NCI-H1436 (cell line): ENCODE measurements at places on chromosomes 16 and 17.

GRCh38 chr16:8730335-8730915, 56.0 kb downstream of the ABAT start:
- DNase-seq = no peak

DNA sequence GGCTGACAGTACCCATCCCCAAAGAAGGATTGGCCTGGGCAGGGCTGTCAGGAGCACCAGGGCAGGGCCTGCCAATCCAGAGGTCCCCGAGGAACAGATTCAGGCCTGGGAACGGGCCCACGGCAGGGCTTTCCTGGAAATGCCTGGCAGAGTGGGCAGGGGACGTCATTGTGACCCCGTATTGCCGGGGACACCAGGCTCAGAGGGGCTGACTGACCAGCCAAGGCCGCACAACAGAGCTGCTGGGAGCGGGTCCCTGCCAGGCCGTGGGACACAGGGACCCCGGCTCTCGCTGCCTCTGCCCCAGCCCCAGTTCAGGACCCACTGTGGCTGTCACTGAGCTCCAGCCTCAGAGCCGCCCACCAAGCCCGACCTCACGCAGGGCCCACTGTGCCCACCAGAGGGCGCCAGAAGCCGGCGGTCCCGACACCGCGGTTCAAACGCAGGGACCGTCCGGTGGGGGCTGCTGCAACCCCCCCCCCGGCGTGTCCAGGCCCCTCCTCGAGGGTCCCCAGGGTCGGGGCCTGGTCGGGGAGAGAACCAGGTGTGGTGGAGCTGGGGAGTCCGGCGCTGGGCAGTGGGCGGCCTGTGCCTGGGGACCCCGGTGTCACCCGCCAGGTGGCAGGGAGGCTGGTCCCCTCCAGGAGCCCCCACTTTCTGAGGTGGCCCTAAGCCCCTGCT, 15.2 kb upstream of the SSTR5 start:
- no peak for DNase-seq

DNA sequence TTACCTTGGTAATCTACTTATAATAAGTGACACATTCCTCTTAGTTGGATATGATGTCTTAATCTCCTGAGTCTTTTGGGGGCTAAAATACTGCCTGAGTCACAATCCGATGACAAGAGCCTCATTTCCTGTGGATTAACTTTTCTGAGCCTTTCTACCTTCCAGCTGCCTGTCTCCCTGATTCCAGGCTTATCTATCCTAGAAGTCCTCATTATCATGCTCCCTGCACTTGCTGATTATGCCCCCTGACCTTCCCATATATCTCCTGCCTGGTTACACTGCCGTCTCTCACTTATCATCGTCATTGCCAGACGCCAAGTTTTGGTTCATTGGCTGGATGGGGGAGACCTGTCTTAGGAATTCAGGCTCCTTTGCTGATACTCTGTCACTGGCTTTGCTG, 727.4 kb upstream of the CA10 start:
- DNase-seq = no peak

DNA sequence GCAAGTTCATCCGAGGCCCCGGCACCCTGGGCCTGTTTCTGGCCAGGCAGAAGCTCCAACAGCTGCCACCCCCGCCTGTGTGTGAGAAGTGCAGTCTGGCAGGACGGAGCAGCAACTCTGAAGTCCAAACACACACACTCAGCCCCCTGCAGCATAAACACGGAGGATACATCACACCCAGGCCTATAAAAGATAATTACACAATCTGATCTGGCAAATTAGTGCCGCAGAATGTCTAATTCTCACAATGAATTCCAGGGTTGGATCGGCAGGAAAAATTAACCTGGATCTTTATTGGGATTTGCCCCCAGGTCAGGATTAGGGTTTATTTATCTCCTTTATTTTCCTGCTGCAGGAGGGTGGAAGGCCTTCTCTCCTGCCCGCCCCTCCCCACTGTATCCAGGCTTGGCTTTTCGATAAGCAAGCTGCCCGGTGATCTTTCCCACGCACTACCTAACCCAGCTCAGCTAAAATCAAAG, 311.4 kb downstream of the SOX9 start:
- no peak for DNase-seq

DNA sequence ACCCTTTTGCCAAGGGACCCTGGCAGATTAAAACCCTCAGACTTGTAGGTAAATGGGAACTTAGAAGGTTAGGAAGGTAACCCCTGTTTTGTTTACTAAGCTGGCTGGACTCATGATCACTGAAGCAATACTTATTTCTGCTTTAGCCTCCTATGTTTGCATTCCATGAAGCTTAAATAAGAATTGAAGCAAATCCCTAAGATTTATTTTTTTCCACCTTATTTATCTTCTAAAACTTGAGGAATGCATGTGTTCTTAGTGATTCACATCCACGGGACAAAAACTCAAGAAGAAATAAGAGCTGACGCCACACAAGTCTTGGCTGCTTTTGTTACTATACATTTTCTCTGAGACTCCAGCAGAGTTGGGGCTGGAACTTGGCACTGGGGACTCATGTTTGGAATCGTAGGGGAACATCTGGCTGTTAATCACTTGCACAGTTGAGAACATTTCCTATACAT, 35.5 kb downstream of the CLUAP1 start:
- no peak for DNase-seq
